Stimulated activated naive CD4-positive, alpha-beta T cell treated with Interleukin-2 at 50 U/mL for 16 hours (primary cell): ENCODE measurements at places on chromosomes 11 and 22.

DNA sequence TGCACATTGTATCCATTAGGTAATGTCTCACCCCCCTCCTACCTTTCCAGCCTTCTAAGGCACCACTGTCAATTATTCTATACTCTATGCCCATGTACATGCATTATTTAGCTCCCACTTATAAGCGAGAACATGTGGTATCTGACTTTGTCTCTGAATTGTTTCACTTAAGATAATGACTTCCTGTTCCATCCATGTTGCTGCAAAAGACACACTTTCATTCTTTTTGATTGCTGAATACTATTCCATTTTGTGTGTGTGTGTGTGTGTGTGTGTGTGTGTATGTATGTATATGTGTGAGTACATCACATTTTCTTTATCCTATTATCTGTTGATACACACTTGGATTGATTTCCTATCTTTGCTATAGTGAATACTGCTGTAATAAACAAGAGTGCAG lies 84.2 kb downstream of the PGR start:
- DNase-seq = no peak

DNA sequence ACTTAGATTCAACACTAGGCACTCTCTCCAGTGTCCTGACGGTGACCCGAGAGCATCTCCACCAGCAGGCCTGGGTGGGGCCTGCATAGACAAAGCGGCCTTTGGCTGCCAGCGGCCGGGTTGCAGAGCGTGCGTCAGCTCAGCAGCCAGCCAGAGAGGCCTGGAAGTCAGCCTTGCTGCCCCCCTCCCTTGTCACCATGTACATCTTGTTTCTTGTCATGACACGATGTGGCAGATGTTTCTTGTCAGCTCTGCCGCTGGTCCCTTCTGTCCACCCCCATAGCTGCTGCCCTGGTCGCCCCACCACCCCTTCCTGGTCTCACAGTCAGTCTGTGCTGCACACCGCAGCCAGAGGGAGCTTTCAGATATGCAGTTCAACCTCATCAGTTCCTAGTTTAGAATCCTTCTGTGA lies 33.1 kb upstream of the CBX7 start:
- no peak for DNase-seq

- no peak for DNase-seq
Observed at GRCh38 chr11:12455938-12456337, 78.6 kb downstream of the PARVA start.

- DNase-seq = no peak
Observed at GRCh38 chr22:26565889-26566288, 24.0 kb downstream of the TPST2 start.

GRCh38 chr11:18704698-18705097 lies 6.1 kb downstream of the TMEM86A start:
- DNase-seq = no peak

GRCh38 chr11:71249301-71249700 lies 3.1 kb downstream of the SHANK2 start:
- no peak for DNase-seq

GRCh38 chr11:92129811-92130210 lies 94.8 kb upstream of the FAT3 start:
- no peak for DNase-seq
